Glomerular endothelial cell (primary cell): ENCODE measurements at places on chromosomes 7 and 10. TPM values are rescaled to one million over a fixed set of nuclear protein-coding genes. Genes with fewer than 3 reads are reported as not detected.

Gene SEMA3E
- 0.10 and 1.2 TPM in 2 replicates for total RNA-seq

Gene VIPR2
- not detected in 2 replicates for total RNA-seq

Gene MKLN1
- total RNA-seq, result 15.6 and 20.2 TPM in 2 replicates

Gene SLC35B4
- total RNA-seq, result 12.5 and 23.4 TPM in 2 replicates

DNA sequence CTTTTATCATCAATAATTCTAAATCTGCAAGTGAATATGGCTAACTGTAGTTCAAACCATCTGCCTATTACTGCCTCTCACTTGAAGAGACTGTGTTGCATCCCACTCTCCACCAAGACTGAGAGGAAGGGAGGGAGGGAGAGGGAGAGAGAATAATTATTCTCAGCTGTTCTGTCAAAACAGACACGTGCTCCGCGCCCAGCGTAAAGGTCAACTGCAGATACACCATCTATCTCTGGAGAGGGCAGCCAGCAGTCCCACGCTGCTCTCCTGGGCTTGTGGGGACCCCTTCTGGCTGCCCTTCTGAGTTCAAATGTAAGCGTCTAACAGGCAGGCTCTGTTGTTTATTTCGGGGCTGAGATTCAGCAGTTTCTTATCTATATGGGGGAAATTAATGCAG lies 625.5 kb upstream of the GALNT17 start:
- no peak for DNase-seq

DNA sequence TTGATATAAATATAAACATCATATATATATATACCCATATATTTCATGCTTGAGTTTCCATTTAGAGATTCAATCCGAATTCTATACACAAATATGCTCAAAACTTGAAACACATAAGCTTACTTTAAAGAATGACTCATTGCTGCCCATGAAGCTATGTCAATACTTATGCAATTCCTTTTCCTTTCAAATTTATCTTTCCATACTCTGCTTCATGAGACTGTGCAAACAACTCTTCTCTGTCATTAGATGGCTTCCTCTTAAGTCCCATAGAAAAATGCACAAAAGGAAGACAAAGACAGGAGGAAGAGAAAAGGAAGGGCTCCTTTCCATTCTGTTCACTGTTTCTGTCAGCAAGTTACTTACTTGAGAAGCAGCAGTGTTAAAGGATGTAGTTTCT lies 895.7 kb upstream of the SORCS1 start:
- DNase-seq, result no peak

GRCh38 chr7:151524845-151525244 lies 5.2 kb upstream of the RHEB start:
- DNase-seq, result no peak

DNA sequence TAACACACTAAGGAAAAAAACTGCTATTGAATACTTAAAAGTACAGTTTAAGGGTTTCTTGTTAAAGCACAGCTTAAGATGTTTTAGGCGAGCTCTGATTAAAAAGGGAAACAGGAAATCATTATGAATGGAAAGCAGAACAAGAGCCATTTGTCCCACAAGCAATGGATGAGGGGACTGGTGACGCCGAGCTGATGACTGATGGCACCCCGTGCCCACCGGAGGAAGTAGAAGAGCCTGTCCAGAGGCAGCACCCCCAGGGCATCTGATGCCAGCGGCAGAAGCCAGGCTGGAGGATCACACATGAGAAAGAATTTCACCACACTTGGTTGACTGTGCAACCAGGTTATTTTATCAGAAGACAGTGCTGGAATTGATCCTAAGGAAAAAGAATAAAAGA lies 15.0 kb upstream of the INSIG1 start:
- no peak for DNase-seq

DNA sequence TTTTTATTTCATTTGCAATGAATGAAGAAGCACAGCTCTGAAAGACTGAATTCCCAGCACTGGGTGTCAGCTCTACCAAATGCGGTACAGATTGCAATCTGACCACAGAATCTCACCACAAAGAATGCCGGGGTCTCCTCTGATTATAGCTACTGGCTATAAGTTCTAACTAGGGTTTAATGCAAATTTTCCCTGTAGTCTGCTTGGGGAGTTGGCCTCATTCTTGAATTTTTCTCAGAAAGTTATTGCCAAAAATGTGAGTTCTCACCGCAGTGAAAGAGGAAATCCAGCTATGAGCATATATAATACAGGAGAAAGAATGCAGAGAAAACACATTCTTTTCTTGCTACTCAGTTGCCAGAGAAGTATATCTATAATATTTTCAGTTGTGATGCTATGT lies 1255.7 kb upstream of the LRRTM3 start:
- DNase-seq, result no peak

DNA sequence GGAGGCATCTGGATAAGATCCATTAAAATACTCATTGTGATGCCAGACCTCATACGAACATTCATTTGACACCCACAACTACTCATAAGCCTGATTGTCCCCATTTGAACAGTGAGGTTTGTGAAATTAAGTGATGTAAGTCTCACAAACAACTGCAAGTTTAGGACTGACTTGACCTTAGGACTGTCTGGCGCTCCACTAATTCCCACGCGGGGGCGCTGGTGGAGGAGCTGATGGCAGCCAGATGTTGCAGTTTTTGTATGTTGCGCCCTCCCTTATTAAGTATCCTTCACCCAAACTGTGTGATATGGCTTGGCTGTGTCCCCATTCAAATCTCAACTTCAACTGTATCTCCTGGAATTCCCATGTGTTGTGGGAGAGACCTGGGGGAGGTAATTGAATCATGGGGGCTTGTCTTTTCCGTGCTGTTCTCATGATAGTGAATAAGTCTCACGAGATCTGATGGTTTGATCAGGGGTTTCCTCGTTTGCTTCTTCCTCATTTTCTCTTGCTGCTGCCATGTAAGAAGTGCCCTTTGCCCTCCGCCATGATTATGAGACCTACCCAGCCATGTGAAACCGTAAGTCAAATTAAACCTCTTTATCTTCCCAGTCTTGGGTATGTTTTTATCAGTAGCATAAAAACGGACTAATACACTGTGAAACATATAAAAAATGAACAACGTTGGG lies 20.3 kb upstream of the TIAL1 start:
- DNase-seq, result no peak

GRCh38 chr10:128851726-128852125 lies 615.3 kb upstream of the MGMT start:
- no peak for DNase-seq

DNA sequence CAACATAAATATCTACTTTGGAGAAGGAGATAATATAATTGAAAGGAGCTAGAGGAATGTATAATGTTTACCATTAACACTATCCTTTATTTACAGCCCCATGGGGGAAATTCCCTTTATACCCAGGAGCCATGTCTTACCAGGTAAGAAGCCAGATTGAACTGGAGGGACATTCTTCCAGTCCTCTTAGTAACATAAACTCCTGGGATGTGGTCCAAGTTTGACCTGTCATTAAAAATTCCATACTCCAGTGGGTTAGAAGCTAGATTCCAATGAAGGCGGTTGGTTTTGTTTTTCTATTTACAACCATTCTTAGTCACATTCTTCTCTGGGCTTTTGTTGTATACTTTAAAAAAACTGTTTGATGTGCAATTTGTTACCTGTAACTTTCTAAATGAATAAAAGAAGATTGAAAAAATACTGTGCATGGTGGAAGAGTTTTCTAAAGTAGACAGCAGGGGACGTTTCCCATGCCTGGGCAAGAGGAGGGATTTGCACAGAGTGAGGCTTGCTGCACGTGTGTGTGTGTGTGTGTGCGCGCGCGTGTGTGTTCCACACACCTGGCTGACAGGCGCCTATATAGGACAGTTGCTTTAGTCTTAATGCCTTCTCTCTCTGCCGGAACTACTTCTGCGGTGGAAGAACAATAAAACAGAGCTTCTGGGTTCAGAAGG lies 2.0 kb downstream of the PLCE1 start:
- DNase-seq, result no peak

- no peak for DNase-seq
Observed at GRCh38 chr7:33233659-33234058, 104.3 kb downstream of the BBS9 start.

GRCh38 chr10:122404576-122404975 lies 30.1 kb downstream of the PLEKHA1 start:
- no peak for DNase-seq

DNA sequence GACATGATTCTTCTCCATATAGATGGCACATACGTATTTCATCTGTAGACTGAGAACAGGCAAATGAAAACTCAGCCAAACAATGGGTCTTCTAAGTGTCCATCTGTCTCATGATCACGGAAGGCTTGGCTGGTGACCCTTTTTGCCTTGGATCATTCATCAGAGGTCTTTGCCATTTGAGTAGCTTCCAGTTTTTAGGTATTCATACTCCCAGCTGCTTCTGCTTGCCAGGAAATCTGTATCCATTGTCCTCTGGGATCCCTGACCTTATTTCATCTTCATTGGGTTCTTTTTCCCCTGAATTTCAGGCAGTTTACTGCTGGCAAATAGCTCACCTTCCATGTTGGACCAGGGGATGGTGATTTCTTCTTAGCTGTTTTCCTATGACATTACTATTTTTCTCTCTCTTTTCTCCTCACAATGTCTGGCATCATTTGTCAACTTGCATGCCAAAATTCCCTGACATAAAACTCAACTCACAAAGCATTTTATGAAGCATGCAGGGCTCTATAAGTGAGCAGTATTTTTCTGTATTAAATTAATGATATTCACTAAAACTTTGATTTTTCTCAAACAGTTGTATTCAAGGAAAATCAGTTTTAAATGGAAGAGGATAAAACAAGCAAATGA lies 241.2 kb downstream of the DNAJB9 start:
- DNase-seq, result no peak

DNA sequence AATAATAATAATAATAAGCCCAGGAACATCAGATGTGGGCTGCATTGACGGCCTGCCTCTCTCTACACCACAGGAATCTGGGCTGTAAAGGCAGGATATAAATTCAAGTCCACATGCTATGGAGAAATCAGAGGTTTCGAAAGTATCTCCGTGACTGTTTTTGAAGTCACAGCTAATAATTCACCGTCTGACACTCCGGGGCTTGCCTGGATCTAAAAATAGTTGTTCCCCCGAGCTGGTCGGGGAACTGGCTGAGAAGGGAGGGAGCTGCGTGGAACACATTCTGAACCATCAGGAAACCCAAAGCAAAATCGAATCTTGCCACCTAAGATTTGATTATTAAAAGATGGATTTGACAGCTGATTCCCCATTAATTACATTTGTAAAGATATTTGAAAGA lies 35.4 kb downstream of the KLF6 start:
- no peak for DNase-seq

DNA sequence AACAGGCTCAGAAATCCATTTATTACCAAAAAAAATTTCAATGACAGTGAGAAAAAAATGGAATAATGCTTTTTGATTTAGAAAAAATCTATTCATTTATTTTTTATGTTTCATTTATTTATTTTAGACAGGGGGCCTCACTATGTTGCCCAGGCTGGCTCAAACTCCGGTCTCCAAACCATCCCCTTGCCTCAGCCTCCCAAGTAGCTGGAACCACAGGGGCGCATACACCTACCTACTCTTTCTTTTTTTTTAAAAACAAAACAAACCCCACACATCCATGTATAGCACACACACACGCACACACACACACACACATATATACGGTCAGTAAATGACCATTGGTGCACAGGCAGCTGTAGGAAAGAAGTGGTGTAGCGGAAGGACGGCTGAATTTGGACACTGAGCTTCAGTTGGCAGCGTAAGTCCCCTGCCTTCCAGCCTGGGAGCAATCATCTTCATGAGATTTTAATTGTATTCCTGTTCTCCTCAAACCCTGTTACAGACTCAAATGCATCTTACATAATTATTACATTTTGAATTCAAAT lies 28.8 kb downstream of the ARL4A start:
- DNase-seq, result no peak

GRCh38 chr10:81306971-81307782 lies 567.8 kb upstream of the NRG3 start:
- no peak for DNase-seq

DNA sequence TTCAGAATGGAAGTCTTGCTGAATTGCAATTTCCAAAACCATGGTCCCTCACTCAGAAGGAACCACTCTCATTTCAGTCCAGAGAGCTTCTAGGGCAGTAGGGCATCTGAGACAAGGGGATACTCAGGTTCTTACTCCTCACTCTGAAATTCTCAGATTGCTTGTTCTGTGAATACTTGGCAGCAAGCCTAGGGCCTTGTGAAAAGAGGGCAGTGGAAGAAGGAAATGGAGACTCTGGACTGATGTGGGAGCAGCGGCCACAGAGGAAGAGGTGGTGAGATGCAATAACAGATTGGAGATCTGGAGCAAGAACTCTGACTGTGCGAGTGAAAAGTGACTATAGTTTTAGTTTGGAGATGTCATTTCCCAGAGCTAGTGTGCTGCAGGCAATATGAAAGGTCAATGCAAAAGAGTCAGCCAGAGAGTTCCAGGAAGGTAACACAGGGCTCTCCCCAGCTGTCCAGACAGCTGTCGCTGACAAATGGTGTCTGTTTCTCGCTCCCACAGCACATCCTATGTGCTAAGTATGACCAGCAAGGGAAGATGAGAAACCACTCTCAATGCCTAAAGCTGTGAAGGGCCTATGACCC lies 291.6 kb upstream of the KIAA1217 start:
- no peak for DNase-seq

GRCh38 chr7:84949501-84949900 lies 237.4 kb downstream of the SEMA3D start:
- DNase-seq, result no peak
